ENCODE measurements at places on chromosomes 1 and 21. TPM values are rescaled to one million over a fixed set of nuclear protein-coding genes. Genes with fewer than 3 reads are reported as not detected.

The HTR6 gene
- 0.33 TPM for total RNA-seq

The SLC5A3 gene
- 33.4 TPM for total RNA-seq

The FCMR gene
- 588 TPM for total RNA-seq

GRCh38 chr1:205805082-205805711, 7.8 kb downstream of the SLC41A1 start:
- no peak overlapping the region for H3K4me3 ChIP-seq
- H3K27me3 ChIP-seq, result no peaks in the 10 kb centered on the region
- peaks cover 55% of the 10 kb centered on the region for H3K4me1 ChIP-seq
- H3K27ac ChIP-seq, result peak overlapping the region; percentile 27

GRCh38 chr1:193868425-193868824, 682.0 kb upstream of the B3GALT2 start:
- no peaks in the 10 kb centered on the region for H3K27me3 ChIP-seq
- H3K36me3 ChIP-seq, result no peaks in the 10 kb centered on the region
- DNase-seq, result no peak
- no peaks in the 10 kb centered on the region for H3K4me1 ChIP-seq

Data from CD4-positive, alpha-beta memory T cell (primary cell).